ENCODE measurements at places on chromosomes 13 and 19. TPM values are rescaled to one million over a fixed set of nuclear protein-coding genes. Genes with fewer than 3 reads are reported as not detected.

The TMPRSS9 gene
- not detected for polyA plus RNA-seq

The MYBPC2 gene
- polyA plus RNA-seq = 2.6 TPM

The ZNF728 gene
- not detected for polyA plus RNA-seq

The THSD1 gene
- polyA plus RNA-seq = not detected

The PGPEP1 gene
- 18.6 TPM for polyA plus RNA-seq

The DLL3 gene
- 1.4 TPM for polyA plus RNA-seq

The PRR20C gene
- not detected for polyA plus RNA-seq

The GPC6 gene
- 0.03 TPM for polyA plus RNA-seq

The MPHOSPH8 gene
- polyA plus RNA-seq = 16.6 TPM

The GAPDHS gene
- not detected for polyA plus RNA-seq

The KLK2 gene
- 0.75 TPM for polyA plus RNA-seq

The PRDX2 gene
- 353 TPM for polyA plus RNA-seq

The MYCBP2 gene
- polyA plus RNA-seq = 44.6 TPM

The CLDND2 gene
- polyA plus RNA-seq = 1.9 TPM

The GATAD2A gene
- 35.1 TPM for polyA plus RNA-seq

The KCNN4 gene
- polyA plus RNA-seq = 88.0 TPM

The AMER2 gene
- polyA plus RNA-seq = 0.22 TPM

The KIR2DL1 gene
- not detected for polyA plus RNA-seq

The RUBCNL gene
- 44.2 TPM for polyA plus RNA-seq

The ZNF296 gene
- polyA plus RNA-seq = 15.3 TPM

The FCER2 gene
- 235 TPM for polyA plus RNA-seq

The ZNF738 gene
- polyA plus RNA-seq = 14.8 TPM

The MISP gene
- polyA plus RNA-seq = not detected

The PRSS57 gene
- not detected for polyA plus RNA-seq

The ZNF208 gene
- 0.06 TPM for polyA plus RNA-seq

The ADGRE3 gene
- not detected for polyA plus RNA-seq

The ZNF575 gene
- 1.6 TPM for polyA plus RNA-seq

The FRY gene
- polyA plus RNA-seq = 0.18 TPM

The TPTE2 gene
- 1.3 TPM for polyA plus RNA-seq

The MTUS2 gene
- not detected for polyA plus RNA-seq

The ADGRE1 gene
- polyA plus RNA-seq = 8.6 TPM

The IQCN gene
- 0.07 TPM for polyA plus RNA-seq

The ZNF221 gene
- 0.36 TPM for polyA plus RNA-seq

The MYDGF gene
- 196 TPM for polyA plus RNA-seq

The UQCRFS1 gene
- polyA plus RNA-seq = 122 TPM

The ZNF528 gene
- polyA plus RNA-seq = 8.2 TPM

The PRKD2 gene
- 50.7 TPM for polyA plus RNA-seq

The ACP7 gene
- not detected for polyA plus RNA-seq

The TTC9B gene
- not detected for polyA plus RNA-seq

The CALR gene
- 1,451 TPM for polyA plus RNA-seq

The F10 gene
- not detected for polyA plus RNA-seq

The ZNF486 gene
- 0.17 TPM for polyA plus RNA-seq

The SIGLECL1 gene
- not detected for polyA plus RNA-seq

The SSC5D gene
- polyA plus RNA-seq = not detected

The SELENOW gene
- 95.4 TPM for polyA plus RNA-seq

The WDR88 gene
- polyA plus RNA-seq = 0.19 TPM

The CATSPERD gene
- 0.21 TPM for polyA plus RNA-seq

The FFAR1 gene
- polyA plus RNA-seq = not detected

The SIGLEC10 gene
- 6.3 TPM for polyA plus RNA-seq

The ELSPBP1 gene
- not detected for polyA plus RNA-seq

The ZNF547 gene
- polyA plus RNA-seq = 3.7 TPM

The TMC4 gene
- polyA plus RNA-seq = not detected

The ZNF835 gene
- polyA plus RNA-seq = not detected

The LHB gene
- 0.60 TPM for polyA plus RNA-seq

The HOMER3 gene
- polyA plus RNA-seq = 0.36 TPM

The FLT1 gene
- 0.87 TPM for polyA plus RNA-seq
